ENCODE measurements at places on chromosomes 4 and X. TPM values are rescaled to one million over a fixed set of nuclear protein-coding genes. Genes with fewer than 3 reads are reported as not detected.

AFF2 gene
- total RNA-seq: 1.6 TPM

HOPX gene
- total RNA-seq: 2.4 TPM

IGFBP7 gene
- 195 TPM for total RNA-seq

CCKAR gene
- not detected for total RNA-seq

GAGE12F gene
- total RNA-seq: not detected

NEUROG2 gene
- not detected for total RNA-seq

MAGT1 gene
- 121 TPM for total RNA-seq

ZFYVE28 gene
- 6.1 TPM for total RNA-seq

DNA sequence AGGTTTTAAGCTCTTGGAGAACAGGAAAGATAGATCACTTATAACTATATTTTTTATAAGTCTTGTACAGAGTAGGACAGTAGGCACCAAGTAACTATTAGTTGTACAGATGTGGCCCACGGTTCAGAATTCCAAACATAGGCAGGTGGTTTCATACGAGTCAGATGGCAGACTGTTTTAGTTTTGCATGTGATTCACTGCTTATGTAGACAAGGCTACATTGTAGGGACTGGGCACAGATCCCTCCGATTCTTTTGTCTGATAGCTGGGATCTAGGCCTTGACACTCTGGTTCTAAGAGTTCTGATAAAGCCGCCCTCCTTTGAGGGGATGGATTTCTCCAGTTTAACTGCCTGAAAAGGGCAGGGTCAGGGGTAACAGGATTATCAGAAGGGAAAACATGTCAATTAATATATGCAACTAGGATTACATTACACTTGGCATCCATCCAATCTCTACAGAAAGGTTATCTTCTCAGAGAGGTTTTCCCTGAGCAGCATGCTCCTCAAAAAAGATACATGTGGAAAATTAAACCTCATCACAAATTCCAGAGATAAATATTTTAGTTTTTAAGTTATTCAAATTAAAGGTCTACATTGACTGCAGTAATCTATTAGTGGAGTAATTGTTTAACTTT lies 87.8 kb downstream of the SPRY1 start:
- no peaks in the 10 kb centered on the region for H3K27me3 ChIP-seq
- no peak overlapping the region for H3K27ac ChIP-seq
- H3K36me3 ChIP-seq: no peaks in the 10 kb centered on the region
- no peak overlapping the region for H3K4me3 ChIP-seq
- H3K4me1 ChIP-seq: no peaks in the 10 kb centered on the region

DNA sequence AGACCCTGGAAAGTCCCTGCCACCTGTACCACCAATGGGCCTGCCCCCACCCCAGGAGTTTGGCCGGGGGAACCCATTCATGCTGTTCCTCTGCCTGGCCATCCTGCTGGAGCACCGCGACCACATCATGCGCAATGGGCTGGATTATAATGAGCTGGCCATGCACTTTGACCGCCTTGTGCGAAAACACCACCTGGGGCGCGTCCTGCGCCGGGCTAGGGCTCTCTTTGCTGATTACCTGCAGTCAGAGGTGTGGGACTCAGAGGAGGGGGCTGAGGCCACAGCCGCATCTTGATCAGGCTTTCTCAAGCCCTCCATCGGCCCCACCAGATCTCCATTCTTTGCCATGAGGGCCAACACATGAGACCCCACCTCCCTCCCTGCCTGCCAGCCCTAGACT lies 13.6 kb upstream of the RBM3 start:
- H3K4me1 ChIP-seq: no peaks in the 10 kb centered on the region
- peaks cover 36% of the 10 kb centered on the region for H3K36me3 ChIP-seq
- H3K27ac ChIP-seq: no peak overlapping the region
- no peaks in the 10 kb centered on the region for H3K27me3 ChIP-seq
- DNase-seq: no peak

- H3K27me3 ChIP-seq: no peaks in the 10 kb centered on the region
- H3K4me3 ChIP-seq: no peak overlapping the region
- H3K27ac ChIP-seq: no peak overlapping the region
- no peaks in the 10 kb centered on the region for H3K36me3 ChIP-seq
- DNase-seq: no peak
Observed at GRCh38 chr4:48065587-48066052, 49.0 kb downstream of the NIPAL1 start.

- no peak overlapping the region for H3K4me3 ChIP-seq
- no peak for DNase-seq
- no peaks in the 10 kb centered on the region for H3K27me3 ChIP-seq
Observed at GRCh38 chrX:95628796-95629195, 1055.8 kb upstream of the DIAPH2 start.

GRCh38 chr4:137647375-137647774 lies 115.1 kb upstream of the PCDH18 start:
- no peaks in the 10 kb centered on the region for H3K36me3 ChIP-seq
- no peak overlapping the region for H3K27ac ChIP-seq
- no peaks in the 10 kb centered on the region for H3K27me3 ChIP-seq
- DNase-seq: no peak
- H3K4me1 ChIP-seq: no peaks in the 10 kb centered on the region

GRCh38 chr4:10180927-10181744 lies 64.5 kb upstream of the WDR1 start:
- no peaks in the 10 kb centered on the region for H3K36me3 ChIP-seq
- H3K27me3 ChIP-seq: no peaks in the 10 kb centered on the region
- H3K4me1 ChIP-seq: no peaks in the 10 kb centered on the region
- no peak for DNase-seq

DNA sequence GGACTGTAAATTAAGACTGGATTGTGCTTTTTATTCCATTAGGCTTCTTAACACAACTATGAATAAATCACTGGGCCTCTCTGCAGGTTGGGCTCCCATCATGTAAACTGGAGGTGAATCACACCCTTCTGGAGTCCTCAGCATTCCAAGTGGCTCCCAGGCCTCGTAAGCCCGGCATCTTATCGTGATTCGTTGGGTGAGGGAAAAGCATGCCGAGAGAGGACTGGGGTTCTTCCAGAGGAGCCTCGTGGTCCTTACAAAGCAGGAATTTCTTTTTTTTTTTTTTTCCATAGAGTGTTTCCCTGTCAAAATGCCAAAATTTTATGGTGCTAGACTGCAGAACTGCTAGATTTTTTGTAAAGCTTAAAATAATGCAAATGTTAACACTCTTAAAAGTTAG lies 20.0 kb downstream of the CLDN22 start:
- H3K36me3 ChIP-seq: peaks cover 4% of the 10 kb centered on the region
- DNase-seq: no peak
- H3K4me1 ChIP-seq: no peaks in the 10 kb centered on the region
- H3K27ac ChIP-seq: no peak overlapping the region
- H3K27me3 ChIP-seq: no peaks in the 10 kb centered on the region

- H3K27ac ChIP-seq: no peak overlapping the region
- no peak overlapping the region for H3K4me3 ChIP-seq
- H3K36me3 ChIP-seq: no peaks in the 10 kb centered on the region
- H3K27me3 ChIP-seq: no peaks in the 10 kb centered on the region
- no peak for DNase-seq
- no peaks in the 10 kb centered on the region for H3K4me1 ChIP-seq
Observed at GRCh38 chr4:158004101-158004500, 168.7 kb downstream of the GASK1B start.

DNA sequence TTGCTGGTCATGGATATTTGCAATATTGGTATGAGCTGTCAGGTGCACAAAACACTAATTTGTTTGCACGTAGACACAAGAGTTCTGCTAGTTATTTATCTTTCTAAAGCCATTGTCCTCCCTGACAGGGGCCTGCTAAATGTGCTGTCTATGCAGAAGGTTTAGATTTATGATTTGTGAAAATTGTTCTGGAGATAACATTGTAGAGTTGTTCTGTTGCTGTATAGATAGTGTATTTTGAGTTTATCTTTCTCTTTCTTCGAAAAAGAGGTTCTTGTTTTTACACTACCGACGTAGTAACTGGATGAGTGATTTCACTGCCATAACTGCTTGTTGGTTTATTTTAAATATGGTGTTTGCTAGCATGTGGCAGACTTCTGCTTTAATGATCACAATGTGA lies 28.5 kb upstream of the FGG start:
- no peaks in the 10 kb centered on the region for H3K27me3 ChIP-seq
- no peak for DNase-seq
- no peak overlapping the region for H3K27ac ChIP-seq
- peaks cover 4% of the 10 kb centered on the region for H3K4me1 ChIP-seq
- no peaks in the 10 kb centered on the region for H3K36me3 ChIP-seq
- H3K4me3 ChIP-seq: no peak overlapping the region

DNA sequence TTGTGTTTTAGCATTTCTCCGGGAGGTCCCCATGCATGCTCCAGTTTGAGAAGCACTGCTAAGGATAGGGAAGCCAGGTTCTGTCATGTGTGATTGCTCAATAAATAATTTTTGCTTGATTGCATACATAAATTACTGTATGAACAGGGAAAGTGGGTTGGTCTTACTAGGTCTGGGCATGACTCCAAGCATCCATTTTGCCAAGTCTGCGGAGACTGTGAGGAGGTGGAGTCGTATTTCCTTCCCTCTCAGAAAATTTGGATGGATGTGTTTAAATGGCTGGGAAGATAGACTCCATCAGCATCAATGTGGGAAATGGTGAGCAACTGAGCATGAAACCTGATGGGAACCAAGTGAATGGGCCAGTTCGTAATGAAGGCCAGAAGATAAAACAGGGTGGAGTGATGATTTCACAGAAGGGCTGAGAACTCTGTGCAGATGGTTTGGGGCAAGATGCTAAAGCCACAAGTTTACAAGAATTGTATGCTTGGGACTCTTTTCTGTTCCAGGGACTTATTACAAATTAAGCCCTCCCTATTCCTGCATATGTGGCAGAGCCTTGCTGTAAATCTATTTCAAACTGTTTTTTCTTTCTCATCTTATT lies 84.1 kb downstream of the NHS start:
- H3K27ac ChIP-seq: no peak overlapping the region
- no peak overlapping the region for H3K4me3 ChIP-seq
- no peak for DNase-seq
- H3K4me1 ChIP-seq: no peaks in the 10 kb centered on the region
- H3K36me3 ChIP-seq: no peaks in the 10 kb centered on the region

GRCh38 chr4:109735566-109736365 lies 5.9 kb upstream of the PLA2G12A start:
- H3K27ac ChIP-seq: no peak overlapping the region
- no peak for DNase-seq
- peaks cover 7% of the 10 kb centered on the region for H3K36me3 ChIP-seq
- H3K4me3 ChIP-seq: no peak overlapping the region
- H3K4me1 ChIP-seq: peaks cover 2% of the 10 kb centered on the region

- no peak for DNase-seq
- no peak overlapping the region for H3K27ac ChIP-seq
- H3K4me1 ChIP-seq: no peaks in the 10 kb centered on the region
- H3K4me3 ChIP-seq: no peak overlapping the region
Observed at GRCh38 chr4:155032521-155033229, 175.8 kb upstream of the NPY2R start.

GRCh38 chr4:119110121-119110520 lies 25.5 kb upstream of the MYOZ2 start:
- H3K27ac ChIP-seq: no peak overlapping the region
- H3K4me3 ChIP-seq: no peak overlapping the region
- H3K27me3 ChIP-seq: no peaks in the 10 kb centered on the region
- DNase-seq: no peak
- H3K4me1 ChIP-seq: no peaks in the 10 kb centered on the region

GRCh38 chrX:47456080-47456479 lies 26.9 kb downstream of the ZNF41 start:
- DNase-seq: no peak
- no peak overlapping the region for H3K4me3 ChIP-seq
- H3K27ac ChIP-seq: no peak overlapping the region
- peaks cover 6% of the 10 kb centered on the region for H3K36me3 ChIP-seq
- H3K4me1 ChIP-seq: no peaks in the 10 kb centered on the region
- no peaks in the 10 kb centered on the region for H3K27me3 ChIP-seq

DNA sequence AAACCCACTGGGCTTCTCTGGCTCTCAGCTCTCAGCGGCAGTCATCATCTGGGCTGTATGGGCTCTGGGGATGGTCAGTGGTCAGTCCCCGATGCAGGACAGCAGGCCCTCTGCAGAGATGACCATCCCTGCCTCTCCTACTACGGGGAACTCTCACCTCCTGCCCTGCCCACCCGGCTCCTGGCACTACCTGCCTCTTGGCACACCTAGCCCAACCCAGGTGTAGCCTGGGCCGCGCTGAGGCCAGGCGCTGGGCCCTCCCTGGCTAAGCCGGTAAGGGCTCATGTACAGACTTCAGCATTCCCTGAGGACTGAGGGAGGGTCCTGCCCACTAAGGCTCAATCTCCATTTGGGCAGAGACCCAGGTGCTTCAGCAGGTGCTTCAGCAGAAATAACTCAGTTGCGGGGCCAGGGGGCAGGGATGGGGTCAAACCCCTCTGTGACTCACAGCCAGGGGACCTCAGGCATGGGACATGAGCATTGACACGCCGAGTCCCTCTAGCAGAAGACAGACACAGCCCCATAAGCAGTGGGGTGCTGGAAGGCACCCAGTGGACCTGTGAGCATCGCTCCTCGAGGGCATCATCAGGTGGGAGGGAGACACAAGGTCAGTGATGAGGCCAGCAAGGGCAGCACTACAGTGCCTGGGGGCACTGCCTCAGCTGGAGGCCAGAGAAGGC lies 71.0 kb downstream of the ACOX3 start:
- no peaks in the 10 kb centered on the region for H3K4me1 ChIP-seq
- H3K4me3 ChIP-seq: no peak overlapping the region
- no peak for DNase-seq

GRCh38 chr4:40255393-40256281 lies 58.8 kb downstream of the RHOH start:
- H3K4me1 ChIP-seq: no peaks in the 10 kb centered on the region
- H3K27me3 ChIP-seq: no peaks in the 10 kb centered on the region
- no peak overlapping the region for H3K4me3 ChIP-seq

DNA sequence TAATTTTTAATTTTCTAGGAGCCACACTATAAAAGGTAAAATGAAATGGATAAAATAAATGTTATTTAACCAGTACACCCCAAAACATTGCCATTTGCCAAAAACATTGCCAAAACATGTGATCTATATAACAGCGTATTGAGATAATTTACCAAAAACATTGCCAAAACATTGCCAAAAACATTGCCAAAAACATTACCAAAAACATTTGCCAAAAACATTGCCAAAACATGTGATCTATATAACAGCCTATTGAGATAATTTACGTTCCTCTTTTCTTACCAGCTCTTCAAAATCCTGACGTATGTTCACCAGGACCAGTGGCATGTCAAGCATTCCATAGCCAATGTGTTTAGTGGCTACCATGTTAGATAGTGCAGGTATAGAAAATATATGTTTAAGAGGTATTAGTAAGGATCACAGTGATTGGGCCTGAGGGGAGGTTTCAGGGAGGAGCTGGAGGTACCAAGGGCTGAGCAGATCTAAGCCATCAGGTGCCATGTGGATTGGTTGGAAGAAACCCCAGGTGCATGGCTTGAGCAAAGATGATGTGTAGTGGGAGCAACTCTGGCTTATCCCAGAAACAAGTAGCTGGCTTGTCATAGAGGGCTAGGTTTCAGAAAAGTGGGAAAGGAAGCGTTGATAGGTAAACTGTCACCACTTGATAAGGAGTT lies 42.6 kb downstream of the RAPGEF2 start:
- H3K4me3 ChIP-seq: no peak overlapping the region
- H3K4me1 ChIP-seq: peaks cover 8% of the 10 kb centered on the region
- no peak overlapping the region for H3K27ac ChIP-seq
- H3K27me3 ChIP-seq: no peaks in the 10 kb centered on the region
- H3K36me3 ChIP-seq: no peaks in the 10 kb centered on the region

Data from liver (tissue), 10 donors.